ENCODE measurements at places on chromosomes 1 and 21.

DNA sequence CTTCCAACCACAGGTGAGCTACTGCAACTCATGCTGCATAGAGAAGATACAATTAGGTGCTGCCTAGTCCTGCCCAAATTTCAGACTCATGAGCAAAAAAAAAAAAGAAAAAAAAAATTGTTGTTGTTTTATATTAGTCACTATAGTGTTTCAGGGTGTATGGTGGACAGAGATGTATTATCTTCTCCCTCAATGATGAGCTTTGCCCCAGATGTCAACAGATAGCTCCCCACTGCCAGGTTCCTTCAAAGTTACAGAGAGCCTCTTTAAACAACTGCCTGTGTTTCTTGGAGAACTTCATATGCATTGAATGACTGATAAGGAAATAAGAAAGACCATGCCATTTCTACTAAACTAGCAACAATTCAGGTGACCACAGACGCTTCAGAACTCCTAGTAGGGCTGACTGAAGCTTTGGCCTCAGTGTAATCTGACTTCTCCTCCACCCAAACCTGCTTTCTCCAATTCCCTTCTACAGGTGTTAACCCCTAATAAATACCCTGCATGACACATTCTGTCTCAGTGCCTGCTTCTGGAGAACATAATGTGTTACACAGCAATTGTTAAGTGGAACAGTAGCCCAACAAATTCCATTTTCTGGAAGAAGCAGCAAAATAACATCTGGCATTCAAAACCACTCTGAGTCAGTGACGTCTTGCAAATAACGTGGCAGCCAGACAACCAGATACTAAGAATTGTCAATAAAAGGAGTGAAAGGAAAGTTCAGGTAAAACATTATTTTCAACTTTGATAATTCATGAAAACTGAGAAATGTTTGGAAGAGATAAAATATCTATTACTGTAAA, 147.7 kb downstream of the CDC42BPA start:
- DNase-seq = no peak

- no peak for DNase-seq
Measured at GRCh38 chr1:25747046-25747719, 52.8 kb upstream of the SELENON start.

GRCh38 chr1:201742476-201742875, 86.5 kb upstream of the IPO9 start:
- no peak for DNase-seq

- DNase-seq = no peak
Measured at GRCh38 chr1:71377886-71378285, 297.1 kb upstream of the ZRANB2 start.

GRCh38 chr1:184860535-184860934, 105.9 kb upstream of the EDEM3 start:
- DNase-seq = no peak

DNA sequence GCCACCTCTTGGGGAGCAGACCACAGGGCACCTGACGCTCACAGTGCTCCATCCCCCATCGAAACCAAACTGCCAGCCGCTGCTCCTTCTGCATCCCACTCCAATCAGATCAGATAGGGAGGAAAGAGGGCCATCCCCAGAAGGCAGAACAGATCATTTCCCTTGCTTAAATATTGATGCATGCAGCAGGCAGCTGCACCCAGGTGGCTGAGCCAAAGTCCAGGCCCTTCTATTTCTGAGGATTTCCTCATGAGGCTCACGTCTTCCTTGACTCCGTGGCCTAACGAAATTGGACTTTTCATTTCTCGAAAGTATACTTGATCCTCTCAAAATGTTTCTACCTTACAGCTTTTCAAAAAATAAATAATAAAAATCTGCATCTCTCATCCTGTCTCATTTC, 239.2 kb downstream of the ATG4C start:
- no peak for DNase-seq

- DNase-seq = no peak
Measured at GRCh38 chr1:184860985-184861754, 106.5 kb upstream of the EDEM3 start.

DNA sequence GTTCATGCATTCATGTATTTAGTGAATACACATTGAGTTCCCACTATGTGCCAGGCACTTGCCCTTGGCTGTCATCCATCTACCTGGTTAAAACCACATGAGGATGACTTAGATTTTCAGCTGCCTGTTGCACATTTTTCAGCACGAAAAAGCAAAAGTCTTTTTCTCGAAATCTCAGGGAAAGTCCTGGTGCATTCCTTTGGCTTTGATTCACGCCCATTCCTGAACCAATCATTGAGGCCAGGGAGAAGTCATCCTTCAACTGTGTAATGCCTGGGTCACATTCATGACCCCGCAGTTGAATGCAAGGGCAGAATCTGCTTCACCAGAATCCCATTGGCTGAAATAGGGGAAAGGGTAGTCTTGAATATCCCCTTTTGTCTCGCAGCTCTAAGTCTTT, 84.4 kb downstream of the RNF220 start:
- no peak for DNase-seq

- DNase-seq = no peak
Measured at GRCh38 chr1:12448746-12449177, 169.2 kb downstream of the DHRS3 start.

DNA sequence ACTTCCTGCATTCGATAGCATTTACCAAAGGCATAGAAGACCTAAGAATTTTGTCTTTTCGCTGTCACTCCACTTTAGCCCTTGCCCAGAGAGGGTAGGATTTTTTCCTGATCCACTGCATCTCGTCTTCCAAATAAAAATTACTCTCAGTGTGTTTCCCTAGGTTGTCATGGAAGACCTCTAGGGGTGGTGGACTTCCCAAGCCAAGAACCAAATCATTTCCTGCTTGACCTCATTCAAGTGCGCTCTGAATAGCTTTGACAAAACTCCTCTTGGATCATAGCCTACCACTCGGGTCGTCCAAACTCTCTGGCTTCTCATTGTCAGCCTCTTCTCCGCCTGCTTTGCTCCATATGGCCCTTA, 431 bp upstream of the C1orf52 start:
- no peak for DNase-seq

GRCh38 chr1:167683226-167683625, 38.6 kb upstream of the MPZL1 start:
- DNase-seq = no peak

DNA sequence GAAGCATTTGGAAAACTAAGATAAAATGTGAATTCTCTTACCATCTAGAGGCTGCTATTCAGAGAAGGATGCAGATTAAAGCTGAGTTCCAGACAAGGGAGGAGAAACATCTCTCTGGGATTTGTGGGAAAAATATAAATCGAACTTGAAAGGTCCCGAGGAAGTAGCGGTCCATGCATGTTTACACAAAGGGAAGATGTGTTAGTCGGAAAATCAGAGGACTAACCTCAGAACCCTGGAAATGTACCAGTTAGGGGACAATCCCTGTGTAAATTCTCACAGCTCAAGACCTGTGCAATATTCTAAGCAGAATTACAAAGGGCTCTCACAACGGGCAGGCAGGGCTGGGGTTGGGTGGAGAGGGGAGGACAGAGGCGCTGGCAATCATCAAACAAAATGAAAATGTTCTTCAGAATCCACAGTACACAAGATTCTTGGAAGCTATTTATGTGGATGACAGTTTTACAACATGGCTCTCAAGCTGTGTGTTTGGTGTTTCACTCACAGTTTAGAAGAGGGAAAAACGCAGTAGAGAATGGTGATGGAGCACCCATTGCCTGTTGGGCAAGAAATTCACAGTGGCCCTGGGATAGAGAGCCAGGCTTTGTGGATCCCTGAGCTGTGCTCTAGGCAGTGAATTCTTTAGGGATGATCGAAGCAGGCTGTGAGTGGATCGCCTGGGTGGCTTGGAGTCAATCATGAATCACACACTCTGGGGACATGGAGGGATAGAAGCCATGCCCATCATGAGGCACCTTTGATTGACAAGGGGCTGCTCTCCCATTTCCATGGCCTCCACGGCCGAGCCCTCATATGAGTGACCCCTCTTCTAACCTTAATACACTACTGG, 47.6 kb downstream of the KCNJ6 start:
- DNase-seq = no peak

GRCh38 chr1:25095635-25096200, 136.6 kb downstream of the SYF2 start:
- no peak for DNase-seq

DNA sequence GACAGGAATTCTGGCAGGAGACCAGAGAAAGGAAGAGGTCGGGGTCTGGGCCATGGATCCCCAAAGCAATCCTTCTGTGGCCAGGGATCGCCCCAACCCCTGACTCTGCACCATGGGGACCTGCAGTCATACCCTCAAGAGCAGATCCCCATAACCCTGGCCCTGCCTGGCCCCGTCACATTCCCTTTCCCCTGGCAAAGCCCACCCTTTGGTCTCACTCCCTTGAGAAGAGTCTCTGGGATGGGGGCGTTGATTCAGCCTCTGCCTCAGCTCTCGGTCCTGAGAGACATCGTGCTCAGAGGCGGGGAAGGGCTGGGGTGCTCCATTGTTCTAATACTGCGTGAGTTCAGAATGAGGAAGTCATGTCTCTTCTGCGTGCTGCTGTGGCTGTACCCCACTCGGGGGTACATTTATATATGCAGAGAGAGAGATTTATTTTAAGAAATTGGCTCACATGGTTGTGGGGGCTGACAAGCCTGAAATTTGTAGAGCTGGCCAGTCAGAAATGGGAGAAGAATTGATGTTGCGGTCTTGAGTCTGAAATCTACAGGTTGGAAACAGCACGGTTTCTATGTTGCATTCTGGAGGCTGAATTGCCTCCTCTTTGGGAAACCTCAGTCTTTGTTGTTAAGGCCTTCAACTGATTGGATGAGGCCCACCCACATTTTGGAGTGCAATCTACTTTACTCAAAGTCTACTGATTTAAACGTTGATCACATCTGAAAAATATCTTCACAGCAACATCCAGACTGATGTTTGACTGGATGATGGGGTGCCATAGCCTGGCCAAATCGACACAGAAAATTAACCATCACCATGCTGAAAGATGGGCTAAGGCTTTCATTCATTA, 4.2 kb upstream of the PADI2 start:
- DNase-seq = no peak

DNA sequence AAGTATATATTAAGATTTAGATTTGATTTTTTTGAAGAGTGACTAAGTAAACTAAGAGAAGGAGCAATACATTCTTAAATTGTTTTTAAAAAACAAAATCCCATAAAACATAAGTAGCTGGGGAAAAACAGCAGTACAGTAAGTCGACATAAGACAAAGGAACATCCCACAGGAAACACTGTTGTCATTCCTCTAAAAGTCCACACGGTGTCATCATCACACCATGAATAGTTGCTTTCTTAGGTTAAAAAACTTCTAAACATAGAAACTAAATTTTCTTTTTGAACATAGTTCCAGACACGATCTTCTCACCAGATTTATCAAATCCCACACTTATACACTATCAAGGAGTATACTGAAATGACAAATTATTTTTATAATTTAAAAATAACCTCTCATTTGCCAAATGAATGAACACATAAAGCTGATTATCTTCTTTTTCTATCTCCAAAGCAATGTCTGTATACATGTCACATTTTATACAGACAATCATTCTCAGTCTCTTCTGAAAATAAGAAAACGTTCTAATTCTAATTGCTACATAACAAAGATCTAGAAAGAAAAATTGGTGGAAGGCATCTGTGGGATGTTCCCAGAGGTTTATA, 15.8 kb downstream of the ODF2L start:
- peak; percentile 16 for DNase-seq

GRCh38 chr1:52595061-52595460, 7.1 kb upstream of the GPX7 start:
- no peak for DNase-seq

DNA sequence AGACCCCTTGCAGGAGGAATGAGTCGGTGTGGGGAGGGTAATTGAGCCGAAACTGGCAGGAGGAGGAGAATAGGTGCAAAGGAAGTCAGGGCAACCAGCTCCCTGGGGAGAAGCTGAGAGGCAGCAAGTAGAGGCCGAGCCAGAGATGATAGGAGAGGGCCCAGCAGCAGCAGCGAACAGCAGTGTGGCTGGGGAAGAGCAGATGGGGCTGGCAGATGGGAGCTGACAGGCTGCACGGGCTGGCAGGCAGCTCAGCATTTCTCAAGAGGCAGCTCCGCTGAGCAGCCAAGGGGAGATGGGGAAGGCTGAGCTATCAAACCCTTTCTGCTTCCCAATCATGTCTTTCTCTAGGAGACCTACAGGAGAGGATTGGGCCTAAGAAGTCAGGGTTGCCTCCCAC, 158.2 kb downstream of the TRIM33 start:
- no peak for DNase-seq

GRCh38 chr1:175840787-175841186, 97.4 kb upstream of the TNR start:
- no peak for DNase-seq

- DNase-seq = no peak
Measured at GRCh38 chr1:5717031-5717682, 275.1 kb downstream of the NPHP4 start.

GRCh38 chr1:228842094-228842775, 107.0 kb downstream of the RHOU start:
- DNase-seq = peak; percentile 74

GRCh38 chr1:186802388-186802787, 26.4 kb upstream of the PLA2G4A start:
- no peak for DNase-seq

DNA sequence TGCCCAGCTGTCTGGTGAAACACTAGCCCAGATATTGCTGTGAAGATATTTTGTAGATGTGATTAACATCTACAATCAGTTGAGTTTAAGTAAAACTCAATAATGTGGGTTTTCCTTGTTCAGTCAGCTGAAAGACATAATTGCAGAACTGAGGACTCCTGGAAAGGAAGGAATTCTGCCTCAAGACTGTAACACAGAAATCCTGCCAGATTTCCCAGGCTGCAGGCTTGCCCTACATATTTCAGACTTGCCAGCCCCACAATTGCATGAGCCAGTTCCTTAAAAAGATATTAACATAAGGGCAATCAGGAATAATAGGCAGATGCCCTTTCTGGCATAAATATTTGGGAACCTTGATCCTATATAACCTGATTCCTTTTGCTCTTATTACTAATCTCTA, 14.2 kb upstream of the NIBAN1 start:
- no peak for DNase-seq

- DNase-seq = no peak
Measured at GRCh38 chr1:93516164-93516563, 68.2 kb downstream of the FNBP1L start.

Data from A549 (cell line).